ENCODE measurements at places on chromosomes 16 and 17.

- peak; percentile 39 for DNase-seq
Observed at GRCh38 chr17:7440113-7440833, 961 bp downstream of the FGF11 start.

GRCh38 chr16:67730326-67730725 lies 11.2 kb upstream of the GFOD2 start:
- DNase-seq: no peak

DNA sequence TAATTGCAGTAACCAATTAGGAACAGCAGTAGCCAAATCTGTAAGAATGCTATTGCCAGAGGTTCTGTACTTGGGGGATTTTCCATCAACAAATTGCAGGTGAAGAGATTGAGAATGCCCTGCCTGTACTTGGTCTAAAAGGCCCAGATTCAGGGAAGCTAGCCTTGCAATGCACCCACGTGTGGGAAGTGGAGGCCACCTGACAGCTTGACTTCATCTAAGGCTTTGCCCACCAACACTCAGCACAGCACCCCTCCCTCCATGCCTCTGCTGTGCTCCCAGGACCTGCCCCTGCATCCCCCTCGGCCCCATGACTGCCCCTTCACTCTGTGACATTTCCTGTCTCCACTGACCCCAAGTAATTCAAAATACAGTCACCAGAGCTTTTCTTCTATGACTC lies 79.1 kb upstream of the CDH5 start:
- DNase-seq: no peak

GRCh38 chr17:17822189-17822588 lies 14.6 kb downstream of the SREBF1 start:
- DNase-seq: peak; percentile 41

- no peak for DNase-seq
Observed at GRCh38 chr16:76222853-76223252, 54.3 kb upstream of the CNTNAP4 start.

GRCh38 chr17:3972931-3973330 lies 8.7 kb upstream of the ATP2A3 start:
- no peak for DNase-seq

DNA sequence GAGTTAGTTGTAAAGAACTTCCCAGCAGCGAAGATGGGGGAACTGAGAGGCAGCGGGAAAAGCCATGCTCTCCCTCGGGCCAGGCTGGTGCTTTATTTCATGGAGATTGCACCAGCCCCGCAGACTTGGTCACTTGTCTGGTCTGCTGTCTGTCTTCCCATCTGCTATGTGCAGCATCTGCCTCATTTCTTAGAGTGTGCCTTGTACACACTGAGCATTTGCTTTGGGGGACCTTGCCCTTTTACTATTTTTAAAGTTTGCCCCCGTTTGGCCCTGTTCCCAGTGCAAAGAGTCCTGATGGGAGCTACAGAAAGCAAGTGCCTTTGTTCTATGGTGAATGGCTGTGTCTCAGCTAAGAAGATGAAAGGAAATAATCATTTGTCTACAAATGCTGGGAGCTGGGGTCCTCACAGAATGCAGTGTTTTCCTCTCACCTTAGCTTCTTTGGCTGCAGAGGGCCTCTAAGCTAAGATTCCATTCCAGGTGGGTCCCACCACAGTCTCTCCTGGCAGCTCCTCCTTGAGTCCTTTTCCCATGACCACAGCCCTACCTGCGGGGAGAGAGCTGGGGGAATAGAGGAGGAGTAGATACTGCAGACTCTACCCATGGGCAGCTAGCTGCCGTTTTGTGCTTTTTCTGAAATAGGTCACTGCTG lies 25.1 kb upstream of the CNOT1 start:
- no peak for DNase-seq

GRCh38 chr16:88700636-88701482 lies 5.3 kb downstream of the RNF166 start:
- no peak for DNase-seq

DNA sequence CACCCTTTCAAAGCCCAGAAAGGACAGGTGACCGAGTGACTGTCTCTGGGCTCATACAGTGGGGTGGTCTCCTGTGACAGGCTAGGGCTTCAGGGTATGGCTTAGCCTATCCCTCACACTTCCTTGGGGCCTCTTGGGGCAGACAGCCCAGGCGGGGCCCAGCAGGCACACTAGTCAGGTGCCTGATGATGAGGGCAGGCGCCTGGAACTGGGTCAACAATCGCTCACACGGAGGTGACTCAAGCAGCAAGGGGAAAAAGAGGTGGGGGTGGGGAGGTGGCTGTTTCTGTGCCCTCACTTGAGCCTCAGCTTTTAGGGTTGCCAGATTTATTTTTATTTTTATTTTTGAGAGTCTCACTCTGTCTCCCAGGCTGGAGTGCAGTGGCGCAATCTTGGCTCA lies 6.4 kb upstream of the GRN start:
- no peak for DNase-seq

GRCh38 chr17:57357830-57358430 lies 101.6 kb downstream of the MSI2 start:
- DNase-seq: no peak

DNA sequence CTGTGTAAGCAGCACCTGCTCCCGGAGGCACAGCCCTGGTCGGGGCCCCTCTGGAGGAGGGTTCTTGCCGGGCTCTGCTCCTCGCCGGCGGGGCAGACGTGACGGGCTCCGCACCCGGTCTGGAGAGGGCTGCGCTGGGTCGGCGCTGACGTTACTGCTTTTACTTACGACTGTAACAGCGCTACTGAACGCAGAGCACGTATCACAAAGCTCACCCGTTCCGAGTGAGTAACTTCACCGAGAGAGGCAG lies 1.3 kb upstream of the RAB40C start:
- no peak for DNase-seq

DNA sequence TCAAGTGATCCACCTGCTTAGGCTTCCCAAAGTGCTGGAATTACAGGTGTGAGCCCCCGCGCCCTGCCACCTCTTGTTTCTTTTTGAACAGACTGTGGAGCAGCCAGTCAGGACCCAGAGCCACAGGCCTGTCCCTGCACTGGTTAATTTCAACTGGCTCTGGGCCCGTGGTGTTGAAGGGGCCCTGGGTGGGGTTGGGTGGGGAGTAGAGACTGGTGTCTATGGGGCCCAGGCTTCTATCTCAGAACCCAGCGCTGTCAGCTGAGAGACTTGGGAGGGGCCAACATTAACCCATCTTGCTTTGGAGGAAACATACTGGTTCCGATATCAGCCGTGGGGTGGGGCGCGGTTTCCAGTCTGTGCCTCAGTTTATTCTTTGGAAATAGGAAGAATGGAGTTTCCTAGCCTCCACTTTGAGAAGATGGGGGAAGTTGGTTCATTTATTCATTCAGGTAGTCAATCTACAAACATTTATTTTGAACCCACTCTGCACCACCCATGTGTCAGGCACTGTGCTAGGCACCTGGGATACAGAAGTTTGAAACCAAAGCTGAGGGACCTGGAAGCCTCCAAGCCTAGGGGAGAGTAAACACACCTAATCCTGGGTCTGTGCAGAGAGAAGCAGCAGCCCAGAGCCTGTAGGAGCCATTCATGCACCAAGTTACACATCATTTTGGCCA lies 15.5 kb upstream of the SLC4A1 start:
- DNase-seq: no peak

DNA sequence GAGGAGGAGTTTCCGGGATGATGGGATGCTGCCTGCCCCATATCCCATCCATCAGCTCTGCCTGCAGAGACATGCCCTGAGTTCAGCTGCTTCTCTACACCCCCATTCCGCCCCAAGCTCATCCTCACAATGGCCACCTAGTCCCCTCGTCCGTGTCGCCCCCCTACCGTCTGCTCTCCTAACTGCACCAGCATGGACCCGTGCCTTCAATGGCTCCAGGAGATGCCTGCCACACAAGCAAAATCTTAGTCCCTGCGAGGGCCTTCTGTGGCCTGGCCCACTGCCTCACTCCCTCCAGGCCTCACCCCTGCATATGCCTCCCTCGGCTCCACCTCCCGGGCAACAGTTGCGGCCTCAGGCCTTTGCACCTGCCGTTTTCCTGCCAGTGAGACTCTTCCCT lies 1.8 kb upstream of the TELO2 start:
- no peak for DNase-seq

DNA sequence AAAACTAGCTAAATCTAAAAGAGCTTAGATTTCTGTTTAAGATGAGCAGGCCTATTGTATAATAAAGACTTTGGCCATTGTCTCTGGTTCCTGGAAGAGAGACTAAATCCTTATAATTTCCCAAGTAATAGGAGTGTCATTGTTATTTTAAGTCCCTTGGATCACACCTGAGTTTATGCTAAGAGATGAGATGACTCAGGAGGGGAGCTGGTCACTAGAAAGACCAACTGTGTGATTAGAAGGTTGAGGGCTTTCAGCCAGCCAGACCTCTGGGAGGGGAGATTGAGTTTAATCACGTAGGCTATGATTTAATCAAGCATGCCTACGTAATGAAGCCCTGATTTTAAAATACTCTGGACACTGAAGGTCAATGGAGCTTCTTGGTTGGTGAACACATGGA lies 156.9 kb upstream of the C17orf78 start:
- DNase-seq: no peak

GRCh38 chr16:73171901-73172240 lies 123.9 kb upstream of the ZFHX3 start:
- DNase-seq: no peak

DNA sequence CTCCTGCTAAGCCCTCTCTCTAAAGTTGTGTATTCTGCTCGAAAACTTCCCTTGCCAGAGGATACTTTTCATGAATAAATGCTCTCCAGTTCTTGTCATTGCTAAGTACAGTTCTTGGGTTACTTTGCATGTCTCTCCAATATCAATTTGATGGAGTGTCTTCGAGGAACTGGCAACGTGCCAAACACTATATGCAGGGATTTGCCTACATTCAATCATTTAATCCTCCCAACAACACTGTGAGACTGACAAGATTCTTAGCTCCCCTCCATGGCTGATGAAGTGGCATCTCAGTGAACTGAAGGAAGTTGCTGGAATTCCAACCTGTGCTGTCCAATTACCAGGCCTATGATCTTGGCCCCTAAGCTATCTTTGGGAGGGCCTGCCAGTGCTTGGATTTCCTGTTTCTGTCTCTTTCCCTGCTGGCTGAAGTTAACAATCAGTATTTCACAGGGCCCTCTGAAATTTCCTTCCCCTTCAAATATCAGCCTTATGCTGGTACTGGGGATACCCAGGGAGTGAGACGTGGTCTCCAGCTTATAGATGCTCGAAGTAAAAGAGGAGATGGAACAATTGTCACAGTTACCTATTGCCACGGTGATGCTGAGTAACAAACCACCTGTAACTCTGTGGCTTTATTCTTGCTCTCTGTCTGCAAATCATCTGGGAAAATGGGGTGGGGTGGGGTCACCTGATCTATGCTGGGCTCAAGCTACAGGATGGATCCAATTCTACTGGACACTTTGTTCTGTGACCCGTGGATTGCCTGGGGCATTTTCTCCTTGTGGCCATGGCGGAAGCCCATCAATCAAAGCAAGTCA lies 19.4 kb upstream of the CRISPLD2 start:
- DNase-seq: no peak

- DNase-seq: peak; percentile 13
Observed at GRCh38 chr17:68853036-68853435, 102.2 kb downstream of the ABCA8 start.

GRCh38 chr16:86343027-86343795 lies 167.1 kb upstream of the FOXF1 start:
- no peak for DNase-seq

DNA sequence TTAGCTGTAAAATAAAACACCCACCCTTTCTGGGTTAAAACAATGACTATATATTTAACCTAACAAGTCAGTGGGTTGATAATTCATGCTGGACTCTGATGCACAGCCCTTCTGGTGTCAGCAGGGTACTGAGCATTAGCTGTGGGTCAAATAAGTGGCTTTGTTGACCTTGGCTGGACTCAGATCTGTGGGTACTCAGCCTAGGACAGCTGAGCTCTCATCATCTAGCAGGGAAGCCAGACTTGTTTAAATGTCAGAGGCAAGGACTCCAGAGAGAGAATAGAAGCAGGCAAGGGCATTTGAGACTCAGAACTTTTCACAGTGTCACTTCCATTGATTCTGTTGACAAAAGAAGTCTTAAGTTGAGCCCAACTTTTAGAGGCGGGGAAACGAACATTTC lies 1063.8 kb upstream of the CDH8 start:
- no peak for DNase-seq

DNA sequence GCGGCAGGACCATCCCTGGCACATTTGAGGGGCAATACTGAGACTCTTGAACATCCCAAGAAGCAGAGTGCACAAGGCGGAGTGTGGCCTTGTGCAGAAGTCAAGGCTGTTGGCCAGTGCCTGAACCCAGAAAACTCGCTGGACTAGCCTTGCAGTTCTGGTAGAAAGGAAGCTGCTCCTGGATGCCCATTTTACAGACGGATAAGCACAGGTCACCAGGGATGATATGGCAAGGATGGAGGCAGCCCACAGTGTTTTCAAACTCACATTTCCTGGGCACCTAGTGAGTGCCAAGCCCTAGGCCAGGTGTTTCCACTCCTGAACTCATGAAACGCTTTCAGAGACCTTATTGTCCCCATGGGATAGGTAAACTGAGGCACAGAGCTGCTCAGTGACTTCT lies 1.7 kb upstream of the MAP2K3 start:
- DNase-seq: no peak

GRCh38 chr17:74729866-74730265 lies 7.2 kb upstream of the RAB37 start:
- DNase-seq: no peak

DNA sequence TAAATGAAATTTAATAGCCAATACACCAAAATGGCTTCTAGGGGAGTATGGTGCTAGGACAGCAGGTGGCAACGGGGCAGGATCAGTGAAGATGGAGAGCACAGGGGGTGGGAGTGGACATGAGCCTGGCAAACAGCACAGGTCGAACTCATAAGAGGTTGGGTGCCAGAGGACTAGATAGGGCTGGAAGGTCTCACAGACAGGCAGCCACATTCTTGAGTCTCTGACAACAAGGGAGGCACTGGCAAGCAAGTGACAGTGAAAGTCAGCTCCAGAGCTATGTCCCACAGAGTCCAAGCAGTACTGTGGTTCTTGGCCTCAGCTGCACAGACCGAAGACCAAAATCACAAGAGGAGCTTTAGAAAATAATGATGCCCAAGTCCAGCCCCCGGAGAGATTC lies 61.2 kb downstream of the USP31 start:
- DNase-seq: no peak

DNA sequence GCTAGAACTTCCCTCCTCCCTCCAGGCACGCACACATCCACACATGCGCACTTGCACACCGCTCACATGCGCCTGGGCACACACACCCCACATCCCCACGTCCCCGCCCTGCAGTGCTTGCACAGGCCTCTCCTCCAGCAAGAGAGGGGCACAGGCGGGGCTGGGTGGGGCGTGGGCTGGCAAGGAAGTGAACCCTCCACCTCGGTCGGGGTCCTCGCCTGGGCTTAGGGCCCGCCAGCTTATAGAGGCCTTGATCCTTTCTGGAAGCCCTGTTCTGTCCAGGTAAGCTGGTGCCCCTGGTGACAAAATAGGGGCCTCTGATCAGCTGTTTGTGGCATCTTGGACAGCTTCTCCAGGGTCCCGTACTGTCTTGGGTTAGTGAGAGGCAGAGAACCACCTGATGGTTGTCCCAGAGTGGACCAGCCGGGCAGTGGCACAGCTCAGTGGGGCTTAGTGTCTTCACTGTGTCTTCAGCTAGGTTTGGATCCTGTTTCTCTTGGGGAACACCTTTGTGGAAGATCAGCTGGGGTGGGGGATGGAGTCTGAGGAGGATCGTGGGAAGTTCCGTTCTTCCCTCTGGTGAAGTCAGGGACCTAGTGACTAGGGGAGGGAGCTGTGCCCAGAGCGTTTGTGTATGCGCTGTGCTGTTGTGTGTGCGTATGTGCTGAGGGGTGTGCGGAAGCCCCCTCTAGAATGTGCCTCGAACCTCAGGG lies 12.1 kb downstream of the TBX4 start:
- no peak for DNase-seq

All from NCI-H446 treated with DMSO at 0.1 percent for 48 hours (cell line).